ENCODE measurements at places on chromosomes 12 and 14. TPM values are rescaled to one million over a fixed set of nuclear protein-coding genes. Genes with fewer than 3 reads are reported as not detected.

Gene TDRD9
- 1.00 TPM for total RNA-seq

Gene NRIP2
- total RNA-seq = not detected

Gene GSG1
- not detected for total RNA-seq

Gene SYNDIG1L
- total RNA-seq = not detected

Gene RNASE3
- not detected for total RNA-seq

Gene POTEG
- not detected for total RNA-seq

Gene COCH
- 0.79 TPM for total RNA-seq

Gene CCND2
- total RNA-seq = 57.6 TPM

Gene SLC39A2
- total RNA-seq = not detected
